ENCODE measurements at places on chromosomes 1 and 21. TPM values are rescaled to one million over a fixed set of nuclear protein-coding genes. Genes with fewer than 3 reads are reported as not detected.

DNA sequence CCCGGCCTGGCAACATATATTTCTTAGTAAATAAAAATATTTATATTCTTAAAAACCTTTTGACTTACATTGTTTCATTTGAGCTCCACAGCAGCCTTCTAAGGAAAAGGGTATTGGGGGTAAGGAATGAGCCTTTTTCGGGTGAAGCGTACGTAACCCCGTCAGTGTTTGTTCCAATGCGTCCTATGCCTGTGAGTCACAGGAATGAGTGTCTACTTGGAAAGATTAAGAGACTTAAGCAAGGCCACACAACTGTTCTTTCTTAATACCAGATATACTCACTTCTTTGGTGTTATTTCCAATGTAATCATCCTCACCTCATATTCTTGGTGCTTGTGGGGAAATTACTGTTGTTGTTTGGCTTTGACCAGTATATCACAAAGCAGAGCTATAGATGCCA lies 22.7 kb downstream of the WDTC1 start:
- DNase-seq, result no peak

- DNase-seq, result no peak
These were observed 3.8 kb downstream of the RGS13 start for GRCh38 chr1:192639607-192640368.

DNA sequence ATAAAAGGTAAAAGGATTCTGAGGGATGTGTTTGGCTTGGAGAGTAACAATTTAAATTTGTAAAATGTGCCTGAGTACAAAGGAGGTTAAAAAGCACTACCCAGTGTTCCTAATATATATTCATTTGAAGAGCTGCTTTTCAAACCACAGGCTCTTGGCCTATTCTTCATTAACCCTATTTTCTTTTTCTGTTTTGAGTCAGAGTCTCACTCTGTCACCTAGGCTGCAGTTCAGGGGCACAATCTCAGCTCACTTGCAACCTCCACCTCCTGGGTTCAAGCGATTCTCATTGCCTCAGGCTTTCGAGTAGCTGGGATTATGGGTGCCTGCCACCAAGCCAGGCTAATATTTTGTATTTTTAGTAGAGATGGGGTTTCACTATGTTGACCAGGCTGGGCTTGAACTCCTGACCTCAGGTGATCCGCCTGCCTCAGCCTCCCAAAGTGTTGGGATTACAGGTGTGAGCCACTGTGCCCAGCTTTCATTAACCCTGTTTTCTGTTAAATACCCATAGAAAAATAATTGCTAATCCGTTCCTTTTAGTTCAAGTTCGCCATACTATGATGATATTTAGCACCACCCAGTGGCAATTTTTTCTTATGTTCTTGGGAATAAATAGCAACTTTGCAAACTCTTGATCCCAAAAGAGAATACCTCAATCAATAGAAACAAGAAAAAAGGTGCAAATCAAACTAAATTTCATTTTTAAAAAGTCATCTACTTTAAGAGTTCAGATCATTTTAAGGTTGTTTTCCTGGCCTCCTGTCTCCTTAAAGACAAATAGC lies 30.5 kb downstream of the ZBTB8OS start:
- DNase-seq, result no peak

DNA sequence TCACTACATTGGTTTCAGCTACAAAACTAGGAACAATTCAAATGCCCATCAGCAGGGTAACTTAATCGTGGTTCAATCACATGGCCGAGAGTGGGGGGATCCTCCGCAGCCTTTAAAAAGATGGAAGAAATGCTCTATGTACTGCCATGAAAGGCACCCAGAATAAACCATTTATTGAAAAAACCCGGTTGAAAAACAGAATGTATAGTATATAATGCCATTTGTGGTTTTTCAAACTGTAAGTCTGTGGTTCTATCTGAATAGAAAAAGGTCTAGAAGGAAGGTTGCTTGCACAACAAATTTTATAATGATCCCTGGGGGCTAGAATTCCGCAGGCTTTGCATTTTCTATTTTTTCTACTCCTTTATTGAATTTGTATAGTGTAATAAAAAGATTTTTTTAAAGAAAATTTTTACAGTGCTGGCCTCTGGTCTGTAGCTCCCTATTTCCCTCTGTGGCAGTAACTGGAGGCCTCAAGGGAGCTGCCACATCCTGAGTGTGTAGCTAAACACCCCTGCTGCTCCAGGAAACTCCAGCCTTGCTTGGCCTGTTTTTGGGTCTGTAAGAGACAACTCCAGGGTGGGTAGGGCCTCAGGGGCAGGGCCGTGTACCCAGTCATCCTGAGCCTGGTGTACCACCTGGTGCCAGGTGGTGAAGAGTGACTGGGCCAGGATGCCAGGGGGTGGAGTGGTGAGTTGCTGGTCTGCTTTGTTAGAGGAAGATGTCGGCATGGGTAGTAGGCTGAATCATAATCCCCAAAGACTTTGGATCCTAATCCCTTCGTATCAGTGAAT lies 51.5 kb upstream of the EPS8L3 start:
- no peak for DNase-seq

GRCh38 chr1:16913833-16914662 lies 7.7 kb upstream of the CROCC start:
- peak; percentile 96 for DNase-seq

GRCh38 chr1:197444755-197445154 lies 176.7 kb downstream of the CRB1 start:
- DNase-seq, result no peak

DNA sequence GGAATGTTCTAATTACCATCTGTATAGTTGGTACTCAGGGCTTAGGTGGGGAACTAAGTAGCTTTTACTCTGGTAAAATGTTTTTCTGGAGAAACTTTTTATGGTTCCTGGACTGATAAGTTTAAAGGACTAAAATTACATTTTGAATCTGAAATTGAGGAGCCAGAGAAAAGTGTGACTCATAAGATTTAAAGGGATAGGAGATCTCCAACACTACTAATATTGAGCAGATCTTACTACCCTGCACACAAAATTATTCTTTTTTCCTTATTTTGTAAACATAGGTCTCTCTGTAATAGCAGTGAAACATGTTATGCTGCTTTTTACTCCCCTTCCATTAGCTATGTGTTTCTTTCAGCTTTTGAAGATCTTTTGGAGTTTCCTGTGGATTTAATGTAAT lies 32.5 kb downstream of the MTF2 start:
- no peak for DNase-seq

DNA sequence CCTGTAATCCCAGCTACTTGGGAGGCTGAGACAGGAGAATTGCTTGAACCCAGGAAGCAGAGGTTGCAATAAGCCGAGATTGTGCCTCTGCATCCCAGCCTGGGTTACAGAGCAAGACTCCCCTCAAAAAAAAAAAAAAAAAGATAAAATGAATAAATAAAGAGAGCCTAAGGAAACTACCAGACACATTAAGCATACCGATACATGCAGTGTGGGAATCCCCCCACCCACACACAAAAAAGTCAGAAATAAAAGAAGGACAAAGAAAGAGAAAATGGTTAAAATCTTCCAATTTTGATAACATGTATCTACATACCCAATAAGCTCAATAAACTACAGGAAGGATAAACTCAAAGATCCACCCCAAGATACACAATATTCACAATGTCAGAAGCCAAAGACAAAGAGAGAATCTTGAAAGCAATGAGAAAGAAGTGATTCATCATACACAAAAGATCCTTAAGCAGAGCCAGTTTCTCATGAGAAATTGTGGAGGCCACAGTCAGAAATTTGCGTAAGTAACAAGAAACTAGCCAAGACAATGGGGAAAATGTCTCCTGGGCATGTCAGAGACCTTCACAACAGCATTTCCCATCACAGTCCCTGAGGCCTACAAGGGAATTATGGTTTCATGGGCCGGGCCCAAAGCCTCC lies 1197.0 kb downstream of the AMY1C start:
- no peak for DNase-seq

GRCh38 chr21:34004013-34004938 lies 69.1 kb upstream of the MRPS6 start:
- no peak for DNase-seq

- no peak for DNase-seq
These were observed 199.3 kb downstream of the CAMTA1 start for GRCh38 chr1:6984536-6984935.

DNA sequence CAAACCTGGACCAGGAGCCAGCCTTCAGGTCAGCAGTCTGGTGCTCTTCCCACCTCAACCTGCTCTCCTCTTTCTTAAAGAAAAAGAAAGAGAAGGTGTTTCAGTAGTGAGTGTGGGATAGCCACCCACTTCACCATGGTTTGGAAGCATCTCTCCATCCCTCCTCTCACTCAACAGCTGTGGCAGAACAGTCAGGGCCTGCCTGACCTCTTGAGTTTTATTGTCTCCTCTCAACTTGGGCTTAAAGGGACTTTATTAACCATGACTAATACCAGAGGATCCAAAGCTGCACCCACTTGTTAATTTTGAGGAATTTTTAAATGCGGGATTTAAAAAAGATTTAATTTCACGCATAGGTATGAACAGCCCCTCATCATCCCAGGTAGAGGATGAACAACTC lies 570 bp upstream of the VASH2 start:
- no peak for DNase-seq

The RHOU gene
- total RNA-seq, result 6.9 TPM

The XCL1 gene
- total RNA-seq, result not detected

The ATP13A2 gene
- 61.0 TPM for total RNA-seq

The NKAIN1 gene
- total RNA-seq, result not detected

The SSR2 gene
- total RNA-seq, result 179 TPM

The BTBD8 gene
- total RNA-seq, result 6.6 TPM

Measured in body of pancreas (tissue), 4 donors.